ENCODE measurements at places on chromosomes 1 and 21.

- no peak for DNase-seq
Measured at GRCh38 chr1:10662824-10663677, 133.4 kb downstream of the CASZ1 start.

- DNase-seq, result no peak
Measured at GRCh38 chr21:41375875-41376274, 14.0 kb downstream of the MX2 start.

DNA sequence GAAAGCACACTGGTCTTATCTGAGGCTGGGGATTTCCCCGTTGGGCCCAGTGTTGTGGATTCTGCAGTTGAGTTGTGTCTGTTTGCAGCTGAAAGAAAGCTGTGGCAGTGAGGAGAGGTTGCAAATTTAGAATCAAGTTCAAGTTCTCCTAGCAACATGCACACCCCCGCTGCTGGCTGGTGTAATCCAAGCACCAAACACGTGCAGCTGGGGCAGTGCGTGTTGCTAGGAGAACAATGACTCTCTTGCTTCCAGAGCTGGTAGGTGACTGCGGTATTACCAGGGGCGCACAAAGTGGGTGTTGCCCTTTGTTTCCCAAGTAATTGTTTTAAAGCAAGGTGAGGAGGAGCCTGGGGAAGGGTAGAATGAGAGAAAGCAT is 91.5 kb downstream of the IER5 start:
- peak; percentile 39 for DNase-seq

- DNase-seq, result no peak
Measured at GRCh38 chr1:175755516-175756070, 12.2 kb upstream of the TNR start.

DNA sequence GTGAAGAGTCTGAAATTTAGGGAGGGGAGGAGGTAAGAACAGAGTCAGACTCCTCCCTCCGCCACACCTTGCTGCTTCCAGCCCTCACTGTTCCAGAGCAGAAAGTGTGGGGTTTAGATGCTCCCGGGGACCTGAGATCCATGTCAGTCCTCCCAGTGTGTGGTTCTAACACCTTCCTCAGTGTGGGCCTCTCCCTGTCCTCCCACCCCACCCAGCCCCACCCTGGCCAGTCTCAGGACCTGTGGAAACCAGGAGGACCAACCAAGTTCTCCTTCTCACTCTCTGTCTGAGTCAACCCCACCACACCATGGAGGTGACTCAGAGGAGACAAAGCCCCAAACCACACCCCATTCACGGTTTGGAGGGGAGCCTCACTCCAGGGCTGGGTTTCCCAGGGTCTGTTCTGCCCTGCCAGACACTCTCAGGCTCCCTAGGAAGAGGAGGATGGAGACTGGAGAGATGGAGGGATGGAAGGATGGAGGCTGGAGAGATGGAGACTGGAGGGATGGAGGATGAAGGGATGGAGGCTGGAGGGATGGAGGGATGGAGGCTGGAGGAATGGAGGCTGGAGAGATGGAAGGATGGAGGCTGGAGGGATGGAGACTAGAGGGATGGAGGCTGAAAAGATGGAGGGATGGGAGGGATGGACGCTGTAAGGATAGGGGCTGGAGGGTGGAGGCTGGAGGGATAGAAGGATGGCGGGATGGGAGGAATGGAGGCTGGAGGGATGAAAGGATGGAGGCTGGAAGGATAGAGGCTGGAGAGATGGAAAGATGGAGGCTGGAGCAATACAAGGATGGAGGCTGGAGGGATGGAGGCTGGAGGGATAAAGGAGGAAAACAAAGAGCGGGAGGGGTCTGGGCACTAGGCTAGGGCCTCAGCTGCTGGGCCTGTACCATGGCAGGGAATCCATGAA is 100.9 kb upstream of the RUNX3 start:
- no peak for DNase-seq

GRCh38 chr1:4010284-4010683 is 110.2 kb upstream of the C1orf174 start:
- no peak for DNase-seq

DNA sequence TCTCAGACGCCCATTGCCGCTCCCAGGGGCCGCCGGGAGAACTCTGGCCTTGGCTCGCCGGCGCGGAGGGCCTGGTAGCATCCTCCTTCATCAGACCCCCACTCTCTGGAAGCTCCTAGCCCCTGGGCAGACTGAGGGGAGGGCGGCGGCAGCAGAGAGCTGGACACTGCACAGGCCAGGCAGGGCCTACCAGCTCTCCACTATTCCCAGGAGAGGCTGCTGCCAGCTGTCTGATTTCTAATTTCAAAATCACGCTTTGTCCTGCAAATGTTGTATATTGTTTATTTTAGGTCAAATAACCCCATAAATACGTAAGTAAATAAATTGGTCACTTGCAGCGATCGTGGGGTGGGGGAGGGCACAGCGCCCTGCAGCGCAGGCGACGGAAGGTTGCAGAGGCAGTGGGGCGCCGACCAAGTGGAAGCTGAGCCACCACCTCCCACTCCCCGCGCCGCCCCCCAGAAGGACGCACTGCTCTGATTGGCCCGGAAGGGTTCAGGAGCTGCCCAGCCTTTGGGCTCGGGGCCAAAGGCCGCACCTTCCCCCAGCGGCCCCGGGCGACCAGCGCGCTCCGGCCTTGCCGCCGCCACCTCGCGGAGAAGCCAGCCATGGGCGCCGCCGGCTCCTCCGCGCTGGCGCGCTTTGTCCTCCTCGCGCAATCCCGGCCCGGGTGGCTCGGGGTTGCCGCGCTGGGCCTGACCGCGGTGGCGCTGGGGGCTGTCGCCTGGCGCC is at the start of gene MTARC1:
TSS of gene MTARC1 (plus strand) at position 577 of the 732 bp plus-strand sequence. CDS start at position 609, 32 bp downstream.
- peak; percentile 78 for DNase-seq

GRCh38 chr1:186819126-186819525 is 9.6 kb upstream of the PLA2G4A start:
- no peak for DNase-seq

DNA sequence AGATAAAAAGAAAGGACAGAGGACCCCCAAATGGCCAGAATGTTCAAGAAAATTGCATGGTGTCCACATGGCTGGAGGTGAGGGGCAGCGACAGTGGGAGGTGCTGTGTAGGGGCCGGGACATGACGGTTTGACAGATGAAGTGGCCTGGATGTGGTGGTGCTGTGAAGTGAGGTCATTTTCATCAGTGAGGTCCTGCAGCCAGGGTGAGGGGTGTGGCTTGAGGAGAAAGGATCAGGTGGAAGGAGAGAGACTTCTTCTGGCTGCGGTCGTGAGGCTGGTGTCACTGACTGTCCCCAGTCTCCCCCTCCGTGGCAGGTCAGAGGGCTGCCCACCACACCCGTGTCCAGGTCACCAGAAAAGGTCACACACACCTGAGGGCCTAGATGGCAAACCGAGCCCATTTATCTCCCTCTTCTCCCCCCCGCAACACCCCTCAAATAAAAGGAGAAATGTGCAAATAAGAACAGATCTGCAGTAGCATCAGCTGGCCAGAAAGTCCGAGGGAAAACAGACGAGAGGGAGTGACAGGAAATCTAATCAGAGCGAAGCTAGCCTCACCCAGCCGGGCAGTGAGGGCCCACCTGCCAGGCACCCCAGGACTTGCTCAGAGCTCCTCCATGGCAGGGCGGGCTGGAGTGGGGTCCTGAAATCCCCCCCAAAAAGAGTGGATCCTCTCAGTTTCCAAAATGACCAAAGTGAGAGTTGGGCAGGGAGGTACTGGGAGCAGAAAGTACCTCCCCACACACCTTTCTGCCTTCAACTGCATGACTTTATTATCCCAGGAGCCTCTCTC is 148.5 kb upstream of the EDN2 start:
- DNase-seq, result peak; percentile 24

DNA sequence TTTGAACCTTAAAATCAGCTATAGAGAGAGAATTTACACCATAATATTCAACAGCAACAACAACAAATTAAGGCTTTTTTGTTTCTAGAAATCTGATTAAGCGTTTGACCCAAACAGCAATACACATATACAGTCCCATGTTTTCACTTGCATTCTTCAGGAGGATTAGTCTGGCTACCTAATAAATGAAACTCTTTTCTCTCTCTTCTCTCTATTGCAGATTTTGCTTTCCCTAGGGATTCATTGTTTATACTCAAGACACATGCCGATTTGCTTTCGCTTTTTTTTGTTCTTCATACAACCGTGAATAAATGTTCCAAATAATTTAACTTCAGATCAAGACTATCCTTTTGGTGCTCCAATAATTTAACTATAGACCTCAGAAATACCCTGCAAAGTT is 162.4 kb upstream of the PTBP2 start:
- DNase-seq, result no peak

- no peak for DNase-seq
Measured at GRCh38 chr1:234836776-234837357, 226.9 kb upstream of the IRF2BP2 start.

- no peak for DNase-seq
Measured at GRCh38 chr1:201330541-201330940, 46.9 kb downstream of the TNNT2 start.

DNA sequence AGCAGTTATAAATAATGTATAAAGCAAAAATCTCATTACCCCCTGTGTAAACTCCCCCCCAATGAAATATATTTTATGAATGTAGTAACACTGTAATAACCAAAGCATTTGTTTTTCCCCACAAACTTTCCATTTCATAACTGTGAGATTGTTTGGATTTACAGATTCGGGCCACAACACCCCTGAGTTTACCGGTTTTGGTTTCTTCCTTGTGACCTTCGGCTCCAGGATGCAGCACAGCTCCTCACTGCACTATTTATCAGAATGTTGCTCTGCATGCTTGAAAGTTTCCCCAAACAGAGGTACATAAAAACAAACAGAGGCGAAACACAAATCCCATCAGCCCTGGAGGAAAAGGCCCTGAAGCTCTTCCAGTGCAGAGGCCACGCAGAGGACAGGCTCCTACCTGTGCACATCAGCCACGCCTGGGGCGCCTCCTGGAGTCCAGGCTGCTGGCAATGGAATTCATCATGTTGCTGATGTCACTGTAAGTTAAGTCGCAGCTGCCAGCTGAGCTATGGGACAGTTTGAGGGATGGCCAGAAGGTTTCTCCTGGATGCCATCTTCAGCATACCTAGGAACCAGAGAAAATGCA is 122.0 kb downstream of the LMO4 start:
- peak; percentile 67 for DNase-seq

GRCh38 chr1:48194801-48195200 is 27.7 kb upstream of the SLC5A9 start:
- DNase-seq, result no peak

- DNase-seq, result no peak
Measured at GRCh38 chr1:12778907-12779306, 5.4 kb downstream of the PRAMEF12 start.

All from SK-N-DZ (cell line).